Stimulated activated CD4-positive, alpha-beta T cell treated with anti-CD3 and anti-CD28 coated beads, Interleukin-1b, Interleukin-23, amount 100 ng/mL, for 24 hours (primary cell): ENCODE measurements at places on chromosomes 13 and 19.

DNA sequence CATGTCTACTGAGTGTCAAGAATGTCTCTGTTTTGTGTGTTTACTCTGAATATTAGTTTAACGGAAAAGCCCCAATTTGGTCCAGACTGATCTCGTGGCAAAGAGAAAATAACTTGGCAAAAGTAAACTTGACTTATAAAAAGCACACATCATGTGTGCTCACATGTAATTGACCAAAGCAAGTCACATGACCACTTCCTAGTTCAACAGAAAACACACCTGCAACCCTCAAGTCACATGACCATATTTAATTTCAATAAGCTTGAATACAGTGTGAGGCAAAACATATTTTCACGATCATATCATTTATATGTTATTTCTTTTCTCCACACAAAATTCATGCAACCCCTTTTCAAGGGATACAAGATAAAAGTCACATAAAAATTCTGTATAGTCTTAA lies 662.4 kb downstream of the SLITRK1 start:
- no peak for DNase-seq

DNA sequence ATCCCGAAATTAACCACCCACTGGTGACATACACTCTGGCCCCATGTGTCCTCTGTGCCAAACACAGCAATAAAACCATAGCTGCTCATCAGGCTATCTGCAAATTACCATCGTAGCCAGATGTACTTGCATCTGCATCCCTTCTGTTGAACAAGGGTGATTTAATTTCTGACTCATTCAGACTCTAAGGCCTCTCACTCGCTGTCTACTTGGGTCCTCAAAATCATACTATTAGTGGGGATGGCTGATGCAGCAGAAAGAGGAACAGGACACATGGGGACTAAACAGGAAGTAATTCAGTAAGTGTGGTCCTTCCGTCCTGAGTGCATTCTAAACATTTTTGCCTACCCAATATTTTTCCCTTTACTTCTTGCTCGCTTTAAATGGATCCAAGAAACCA lies 2275.0 kb upstream of the PCDH20 start:
- no peak for DNase-seq

DNA sequence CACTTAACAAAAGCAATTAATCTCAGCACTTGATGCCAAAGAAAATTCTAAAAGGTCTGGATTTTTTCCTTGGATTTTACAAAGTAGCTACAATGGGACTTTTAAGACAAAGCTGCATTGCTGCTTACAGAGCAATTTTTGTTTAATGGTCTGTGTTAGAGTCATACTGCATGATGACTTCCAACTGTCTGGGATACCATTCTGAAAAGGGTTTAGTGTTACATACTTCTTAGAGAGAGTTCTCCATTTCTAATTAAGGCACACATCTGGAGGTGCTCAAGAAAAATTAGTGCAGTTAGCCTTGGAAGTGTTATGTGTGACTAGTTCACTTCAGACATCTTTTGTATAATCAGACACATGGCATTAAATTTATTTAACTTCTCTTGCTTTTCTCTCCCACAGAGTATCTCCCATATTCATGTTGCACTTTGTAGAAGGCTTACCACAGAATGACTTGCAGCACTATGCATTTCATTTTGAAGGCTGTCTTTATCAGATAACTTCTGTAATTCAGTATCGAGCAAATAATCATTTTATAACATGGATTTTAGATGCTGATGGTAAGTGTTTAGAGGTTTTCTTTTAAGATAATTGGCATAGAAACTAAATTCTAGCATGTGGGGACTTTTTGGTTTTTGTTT lies 35.1 kb downstream of the USPL1 start:
- DNase-seq: no peak

DNA sequence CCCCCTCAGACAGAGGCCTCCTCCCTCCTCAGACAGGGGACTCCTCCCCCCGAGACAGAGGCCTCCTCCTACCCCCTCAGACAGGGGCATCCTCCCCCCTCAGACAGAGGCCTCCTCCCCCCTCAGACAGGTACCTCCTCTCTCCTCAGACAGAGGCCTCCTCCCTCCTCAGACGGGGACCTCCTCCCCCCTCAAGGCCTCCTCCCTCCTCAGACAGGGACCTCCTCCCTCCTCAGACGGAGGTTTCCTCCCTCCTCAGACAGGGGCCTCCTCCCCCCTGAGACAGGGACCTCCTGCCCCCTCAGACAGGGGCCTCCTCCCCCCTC lies 13.9 kb downstream of the C3 start:
- DNase-seq: no peak

- DNase-seq: no peak
Observed at GRCh38 chr13:98575009-98575903, 1.7 kb downstream of the STK24 start.

- no peak for DNase-seq
Observed at GRCh38 chr13:24734950-24735349, 29.0 kb upstream of the RNF17 start.
